ENCODE measurements at places on chromosomes 4 and X.

DNA sequence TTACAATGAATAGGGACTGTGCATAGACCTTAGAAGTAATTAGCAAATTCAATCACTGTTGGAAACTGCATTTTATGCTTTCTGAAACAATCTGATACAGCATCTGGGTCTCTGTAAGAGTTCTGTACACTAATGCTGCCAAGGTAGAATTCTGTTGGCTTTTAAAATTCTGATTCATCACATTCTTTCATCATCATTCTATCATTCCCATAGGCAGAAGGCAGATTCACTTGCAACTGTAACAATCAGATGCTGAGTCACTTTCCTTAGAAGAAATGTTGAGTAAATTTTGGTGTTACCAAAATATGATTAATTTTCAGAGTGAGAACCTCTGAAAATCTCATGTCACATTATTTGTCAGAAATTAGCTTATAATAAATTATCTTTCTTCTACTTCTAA, 267.2 kb downstream of the MAPK10 start:
- no peak for DNase-seq

DNA sequence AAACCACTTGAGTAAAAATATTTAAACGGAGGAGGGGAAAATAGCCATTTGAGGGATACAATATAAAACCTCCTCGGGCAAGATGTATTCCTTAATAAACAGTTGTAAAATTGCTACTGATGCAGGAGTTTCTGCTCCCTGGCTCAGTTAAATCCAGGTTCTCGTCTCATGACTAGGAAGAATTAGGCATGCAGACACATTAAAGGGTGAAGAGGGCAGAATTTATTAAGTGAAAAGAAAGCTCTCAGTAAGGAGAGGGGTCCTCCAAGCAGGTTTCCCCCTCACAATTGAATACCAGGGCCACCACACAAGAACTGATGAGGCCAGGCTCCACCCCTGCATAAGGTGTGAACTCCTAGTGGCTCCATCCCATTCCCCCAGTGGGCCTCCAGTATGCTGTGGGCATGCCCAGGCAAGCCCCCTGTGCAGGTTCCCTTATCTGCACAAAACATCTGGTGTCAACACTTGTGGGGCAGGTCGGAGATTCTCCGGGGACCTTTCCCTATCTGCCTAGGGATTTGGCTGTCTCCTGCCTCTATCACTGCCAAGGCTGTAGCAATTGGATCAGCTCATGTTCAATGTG, 80.4 kb downstream of the HS6ST2 start:
- no peak for DNase-seq

DNA sequence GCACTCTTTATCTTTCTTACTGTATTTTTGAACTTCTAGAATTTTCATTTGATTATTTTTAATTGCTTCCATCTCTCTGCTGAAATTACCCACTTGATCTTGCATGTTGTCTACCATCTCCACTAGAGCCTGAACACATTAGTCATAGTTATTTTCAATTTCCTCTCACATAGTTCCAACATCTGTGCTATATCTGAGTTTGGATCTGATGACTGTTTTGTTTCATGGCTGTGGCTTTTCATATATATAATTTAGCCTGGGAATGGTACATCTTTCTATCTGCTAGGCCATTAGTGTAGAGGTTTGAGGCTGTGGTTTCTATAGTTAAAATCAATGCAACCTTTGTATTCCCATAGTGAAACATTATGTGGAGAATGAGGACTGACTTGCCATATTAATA, 33.2 kb downstream of the NPY2R start:
- DNase-seq: no peak

DNA sequence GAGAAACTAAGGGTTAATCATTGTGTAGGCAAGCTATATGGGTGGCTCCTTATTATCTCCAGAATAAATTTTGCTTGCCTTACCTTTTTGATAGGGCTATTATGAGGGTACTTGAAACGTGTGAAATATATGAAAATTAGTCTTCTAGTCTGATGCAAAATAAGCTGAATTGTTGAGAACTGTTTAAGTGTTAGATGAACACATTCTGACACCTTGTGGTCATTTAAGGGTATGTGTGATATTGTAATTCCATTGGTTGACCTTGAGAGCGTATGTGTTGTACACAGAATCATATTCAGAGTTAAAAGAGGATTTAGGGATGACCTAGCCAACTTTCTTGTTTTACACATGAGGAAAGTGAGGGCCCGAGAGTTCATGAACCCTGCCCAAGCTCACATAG, 44.6 kb upstream of the LINC00632 start:
- peak; percentile 2 for DNase-seq

GRCh38 chr4:8427761-8428287, 12.7 kb downstream of the ACOX3 start:
- DNase-seq: no peak

- no peak for DNase-seq
These were observed 224.3 kb downstream of the DCLK2 start for GRCh38 chr4:150302553-150302952.

DNA sequence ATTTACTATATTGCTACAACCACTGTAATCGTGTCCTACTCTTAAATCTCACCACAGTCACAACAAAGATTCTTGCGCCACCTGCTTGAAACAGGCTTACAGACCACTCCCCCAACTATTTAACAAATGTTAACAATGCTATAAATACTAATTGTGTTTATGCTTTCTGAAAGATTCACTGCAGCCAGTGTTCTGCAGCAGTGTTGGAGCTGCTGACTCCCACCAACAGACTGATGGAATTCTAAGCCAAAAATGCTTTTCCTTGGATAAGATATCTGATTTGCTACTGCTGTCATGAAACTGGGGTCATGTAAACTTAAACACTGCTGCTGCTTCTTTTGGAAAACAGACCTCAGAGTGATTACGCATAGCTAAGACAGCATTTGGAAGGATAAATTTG, 244.2 kb upstream of the MAB21L2 start:
- DNase-seq: no peak

- DNase-seq: no peak
These were observed 1070.4 kb upstream of the ADGRL3 start for GRCh38 chr4:60129740-60130139.

GRCh38 chr4:40283413-40283812, 51.7 kb upstream of the CHRNA9 start:
- DNase-seq: no peak

- no peak for DNase-seq
These were observed 5.6 kb downstream of the MSANTD1 start for GRCh38 chr4:3254302-3255131.

- DNase-seq: peak; percentile 19
These were observed 186.9 kb downstream of the NR3C2 start for GRCh38 chr4:148255344-148255720.

- no peak for DNase-seq
These were observed 410.3 kb downstream of the CCSER1 start for GRCh38 chr4:90537491-90537890.

DNA sequence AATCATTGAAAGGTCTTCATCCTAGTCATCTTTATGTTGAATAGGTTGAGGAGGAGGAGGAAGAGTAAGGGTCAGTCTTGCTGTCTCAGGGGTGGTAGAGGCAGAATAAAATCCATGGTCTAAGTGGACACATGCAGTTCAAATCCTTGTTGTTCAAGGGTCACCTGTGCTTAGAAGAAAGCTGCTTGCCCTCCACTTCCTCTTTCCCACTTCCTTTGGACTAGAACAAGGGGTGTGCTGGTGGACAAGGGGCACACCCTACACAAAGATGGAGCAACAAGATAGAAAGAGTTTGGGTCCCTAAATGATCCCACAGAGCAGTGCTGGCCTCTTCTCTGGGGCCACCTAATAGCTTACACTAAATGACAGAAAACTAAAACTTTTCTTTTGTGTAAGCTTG, 47.9 kb downstream of the HSD17B13 start:
- no peak for DNase-seq

GRCh38 chr4:87092389-87093141, 127.9 kb downstream of the KLHL8 start:
- no peak for DNase-seq

All from forelimb muscle (tissue), 1 donor.